ENCODE measurements at places on chromosomes 7 and 10.
A peak's percentile ranks its signal among the peaks of the same experiment; 100 is the strongest.

- no peak for DNase-seq
These were observed 251.7 kb downstream of the SNX10 start for GRCh38 chr7:26543340-26543739.

GRCh38 chr10:26977635-26978034 is 116.9 kb upstream of the ABI1 start:
- DNase-seq = no peak

- DNase-seq = peak; percentile 16
These were observed 282.4 kb downstream of the EXOC4 start for GRCh38 chr7:133535308-133535707.

DNA sequence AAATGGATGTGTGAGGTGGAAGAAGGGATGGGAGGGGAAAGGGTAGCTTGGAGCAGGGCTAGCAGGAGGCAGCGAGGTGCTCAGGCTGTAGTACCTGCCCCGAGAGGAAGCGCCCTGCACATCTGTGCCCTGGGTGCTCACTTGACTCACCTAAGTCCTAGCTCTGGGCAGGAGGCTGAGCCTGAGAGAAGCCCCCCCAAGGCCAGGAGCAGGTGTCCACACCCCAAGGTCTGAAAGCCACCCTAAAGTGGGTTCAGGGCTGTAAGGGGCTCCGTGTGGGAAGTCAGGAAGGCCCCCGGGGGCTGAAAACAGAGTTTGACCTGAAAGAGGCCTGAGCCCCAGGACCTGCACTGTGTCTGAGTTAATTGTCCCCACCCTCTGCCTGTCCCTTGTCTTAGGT is 95.8 kb upstream of the PODXL start:
- no peak for DNase-seq

- peak; percentile 25 for DNase-seq
These were observed 62.0 kb downstream of the BBS9 start for GRCh38 chr7:33191340-33191739.

DNA sequence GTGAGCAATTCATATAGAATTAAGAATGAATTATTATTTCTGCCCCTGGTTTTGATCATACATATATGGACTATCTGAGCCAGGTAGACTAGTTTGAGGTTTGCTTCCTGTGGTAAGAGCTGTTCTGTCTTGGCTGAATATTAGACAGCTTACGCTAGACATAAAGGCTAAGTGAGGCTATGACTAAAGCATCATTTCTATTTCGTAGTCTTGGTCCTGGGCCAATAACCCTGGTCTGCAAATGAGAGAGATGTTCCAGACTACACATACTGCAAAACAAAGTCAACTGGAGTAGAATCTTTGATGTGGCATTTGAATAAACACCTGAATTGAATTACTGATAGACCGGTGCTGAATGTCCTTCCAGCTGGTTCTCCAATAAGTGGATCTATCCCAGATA is 40.8 kb upstream of the CACNB2 start:
- DNase-seq = no peak

- DNase-seq = peak; percentile 77
These were observed 25.5 kb downstream of the LDB3 start for GRCh38 chr10:86693721-86694369.

GRCh38 chr10:79409726-79410085 is 35.7 kb downstream of the ZCCHC24 start:
- DNase-seq = no peak

DNA sequence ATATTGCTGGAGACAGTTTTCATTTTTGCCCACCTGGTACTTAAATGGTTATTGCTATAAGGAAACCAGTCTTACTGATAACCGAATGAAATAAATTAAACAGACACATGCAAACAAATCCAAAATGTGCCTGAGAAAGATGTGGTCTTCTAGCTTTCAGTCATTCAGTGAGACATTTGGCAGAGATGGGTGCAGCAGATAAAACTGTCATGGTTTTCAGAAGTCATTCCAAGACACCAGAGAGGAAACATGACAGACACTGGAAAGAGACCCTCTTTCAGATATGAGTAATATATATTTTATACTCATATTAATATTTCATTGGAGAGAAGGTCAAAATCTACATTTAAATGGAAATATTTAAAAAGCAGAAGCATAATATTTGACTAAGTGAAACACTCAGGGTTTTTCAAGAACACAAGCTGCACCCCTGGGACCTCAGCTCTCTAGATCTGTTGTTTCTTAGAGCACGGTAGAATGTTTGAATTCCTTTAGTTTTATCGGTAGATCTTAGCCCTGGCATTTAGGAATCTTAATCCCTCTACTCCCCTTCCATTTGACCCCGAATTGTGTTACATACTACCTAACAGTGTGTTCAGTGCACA is 246.1 kb downstream of the AUTS2 start:
- DNase-seq = no peak

GRCh38 chr7:24690251-24690650 is 67.0 kb downstream of the GSDME start:
- DNase-seq = no peak

DNA sequence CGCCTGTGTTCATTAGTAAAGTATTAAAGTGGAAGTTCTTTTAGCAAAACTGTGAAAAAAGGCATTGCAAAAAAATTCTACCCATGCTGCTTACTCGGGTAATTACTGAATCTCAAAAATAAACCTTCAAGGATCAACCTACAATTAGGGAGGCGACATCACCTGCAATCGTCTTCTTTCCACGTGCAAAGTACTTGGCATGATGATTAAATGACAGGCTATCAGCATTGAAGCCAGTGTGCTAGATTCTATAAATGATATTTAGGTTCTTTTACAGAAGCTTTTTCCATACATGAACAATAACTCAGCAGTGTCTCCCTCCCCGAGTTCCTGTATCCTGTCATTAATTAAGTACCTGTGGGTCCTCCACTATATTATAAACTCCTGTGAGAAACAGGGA is 105.8 kb downstream of the SFMBT2 start:
- no peak for DNase-seq

DNA sequence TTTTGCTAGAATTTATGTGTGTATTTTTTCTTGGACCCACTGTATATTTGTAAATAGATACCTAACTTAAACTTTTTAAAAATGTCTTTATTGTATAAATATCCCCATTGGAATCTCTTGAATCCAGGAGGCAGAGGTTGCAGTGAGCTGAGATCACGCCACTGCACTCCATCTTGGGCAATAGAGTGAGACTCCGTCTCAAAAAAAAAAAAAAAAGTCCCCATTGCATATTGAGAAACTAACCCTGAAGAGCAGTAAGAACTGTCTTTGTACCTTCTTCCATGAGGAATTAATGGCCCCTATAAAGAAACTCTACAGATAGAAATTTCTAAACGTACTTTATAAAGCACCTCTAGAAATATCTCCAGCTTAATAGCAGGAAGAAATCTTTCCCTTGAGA is 504.0 kb downstream of the SORCS1 start:
- no peak for DNase-seq

Data from hepatocyte (in vitro differentiated cells).